D721Med (cell line): ENCODE measurements at places on chromosomes 7 and 10.

- no peak for DNase-seq
Observed at GRCh38 chr10:76113952-76114351, 682.5 kb downstream of the LRMDA start.

DNA sequence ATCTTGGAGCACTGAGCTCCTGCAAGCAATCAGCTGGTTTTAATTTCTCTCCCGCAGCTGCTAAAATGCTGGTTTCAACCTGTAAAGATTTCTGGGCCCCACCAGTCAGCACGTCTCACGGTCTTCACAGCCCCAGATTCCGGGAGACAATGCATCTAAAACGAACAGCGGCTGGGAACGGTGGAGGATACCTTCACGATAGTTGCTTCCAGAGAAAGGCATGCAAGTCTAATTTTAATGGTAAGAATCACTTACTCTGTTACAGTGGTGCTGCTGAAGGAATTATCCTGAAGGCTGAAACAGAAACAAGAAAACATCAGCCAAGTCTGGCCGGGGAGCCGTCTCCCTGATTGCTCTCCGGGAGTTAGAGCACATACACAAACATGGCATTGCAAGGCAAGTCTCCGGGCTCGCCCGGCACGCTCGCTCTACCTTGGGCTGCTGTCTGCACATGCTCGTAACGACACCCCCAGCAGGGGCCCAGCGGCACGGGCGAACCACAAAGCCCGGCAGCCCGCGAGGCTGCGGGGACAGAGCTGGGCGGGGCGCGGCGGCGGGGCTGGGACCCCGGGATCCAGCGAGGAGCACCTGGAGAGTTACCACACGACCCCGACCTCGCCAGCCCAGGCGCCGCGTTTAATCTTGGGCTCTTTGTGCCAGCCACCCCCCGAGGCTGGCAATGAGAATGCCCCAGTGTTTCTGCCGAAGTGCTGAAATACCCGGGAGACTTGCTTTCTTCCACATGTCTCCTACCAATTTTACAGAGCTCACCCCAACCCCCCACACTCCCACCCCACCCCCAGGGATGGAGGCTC is at the start of gene FAM13C:
TSS of gene FAM13C (minus strand) at position 406 of the 815 bp plus-strand sequence. CDS start at position 317, 89 bp downstream.
- DNase-seq, result no peak

GRCh38 chr7:100896732-100897608 is 1.3 kb upstream of the ACHE start:
- no peak for DNase-seq

GRCh38 chr7:47290466-47290865 is 291.4 kb downstream of the TNS3 start:
- no peak for DNase-seq

GRCh38 chr10:122361046-122361445 is 13.5 kb upstream of the PLEKHA1 start:
- DNase-seq, result no peak

DNA sequence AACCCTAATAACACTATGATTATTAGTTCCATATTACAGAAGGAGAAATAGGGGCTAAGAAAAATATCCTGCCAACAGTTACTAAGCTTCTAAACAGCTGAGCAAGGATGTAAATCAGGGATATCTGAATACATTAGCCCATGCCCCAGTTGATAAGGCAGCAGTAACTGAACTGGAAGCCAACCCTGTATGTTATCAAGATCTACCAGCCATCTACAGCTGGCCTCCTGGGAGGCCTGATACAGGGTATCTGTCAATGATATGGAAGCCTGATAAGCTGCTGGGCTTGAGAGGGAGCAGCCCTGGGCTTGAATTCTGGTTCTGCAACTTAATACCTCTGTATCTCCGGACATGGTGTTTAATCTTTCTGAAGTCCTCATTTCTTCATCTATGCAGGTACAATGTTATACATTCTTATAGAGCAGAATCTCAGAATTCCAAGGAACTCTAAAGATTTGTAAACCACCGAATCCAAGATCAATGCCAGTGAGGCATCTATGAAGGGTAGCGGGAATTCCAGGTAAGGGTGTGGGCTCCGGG is 37.9 kb upstream of the AFAP1L2 start:
- DNase-seq, result no peak

DNA sequence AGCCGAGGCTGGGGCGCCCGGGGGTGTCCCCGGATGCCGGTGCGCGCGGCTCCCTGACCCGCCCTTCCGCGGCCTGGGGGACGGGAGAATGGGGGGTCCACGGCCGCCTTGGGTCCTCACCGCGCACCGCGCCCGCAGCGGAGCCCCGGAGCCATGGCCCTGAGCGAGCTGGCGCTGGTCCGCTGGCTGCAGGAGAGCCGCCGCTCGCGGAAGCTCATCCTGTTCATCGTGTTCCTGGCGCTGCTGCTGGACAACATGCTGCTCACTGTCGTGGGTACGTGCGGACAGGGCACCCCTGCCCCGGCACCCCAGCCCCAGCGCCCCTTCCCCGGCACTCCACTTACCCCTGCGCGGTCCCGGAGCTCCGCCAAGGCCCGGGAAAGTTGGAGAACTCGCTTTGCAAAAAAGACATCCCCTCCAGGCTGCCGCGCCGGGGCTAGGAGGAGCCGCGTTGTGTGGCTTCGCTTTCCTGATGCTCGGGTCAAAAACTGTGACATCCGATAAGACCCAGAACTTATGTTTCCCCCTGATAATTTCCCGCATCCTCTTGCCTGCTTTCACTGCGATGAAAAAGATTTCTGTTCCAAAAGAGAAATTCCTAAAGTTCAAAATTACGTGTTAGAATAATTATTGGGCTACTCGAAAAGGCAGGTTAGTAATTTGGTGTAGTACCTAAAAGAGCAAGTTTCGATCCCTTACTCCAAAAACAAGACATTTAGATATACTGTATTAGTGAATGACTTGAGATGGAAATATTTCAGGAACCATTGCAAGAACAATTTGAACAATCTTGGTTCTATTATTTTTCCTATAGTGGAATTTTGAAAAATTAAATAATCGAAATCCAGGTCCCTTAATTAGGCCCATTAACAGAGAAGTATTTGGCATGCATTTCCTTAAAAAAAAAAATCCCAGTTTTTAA is 888 bp downstream of the SLC18A2 start:
- no peak for DNase-seq

DNA sequence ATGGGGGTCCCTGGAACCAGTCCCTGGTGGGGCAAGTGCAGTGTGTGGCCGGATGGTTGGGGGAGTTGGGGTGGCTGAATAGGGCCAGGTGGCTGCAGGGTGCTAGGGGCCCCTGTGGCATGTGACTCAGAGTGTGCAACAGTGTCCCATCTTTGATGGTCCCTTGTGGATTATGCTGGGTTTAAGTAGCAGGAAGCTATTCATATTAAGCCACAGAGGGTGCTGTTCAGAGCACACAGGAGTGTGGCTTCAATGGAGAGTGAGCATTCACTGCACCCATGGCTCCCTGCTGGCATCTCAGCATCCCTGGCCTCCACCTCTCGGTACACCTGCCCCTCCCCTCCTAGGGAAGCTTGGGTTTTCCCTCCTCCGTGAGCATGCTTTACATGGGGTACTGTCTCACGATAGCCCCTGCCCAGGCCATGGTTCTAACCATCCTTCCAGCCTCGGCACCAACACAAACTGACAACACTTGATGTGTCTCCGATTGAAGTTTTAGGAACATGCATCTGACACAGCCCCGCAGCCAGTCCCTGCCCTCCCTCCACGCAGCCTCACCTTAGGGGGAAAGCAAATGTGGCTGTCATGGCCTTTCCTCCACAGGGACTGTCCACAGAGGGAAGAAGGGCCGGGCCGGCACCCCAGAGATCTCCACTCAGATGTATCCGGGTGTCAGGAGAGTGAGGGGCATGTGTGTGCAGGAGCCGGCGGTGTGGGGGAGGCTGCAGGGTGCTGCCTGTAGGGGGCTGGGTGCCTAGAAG is 30.4 kb upstream of the PPIF start:
- DNase-seq, result no peak

- DNase-seq, result no peak
Observed at GRCh38 chr7:157522189-157522588, 185.4 kb downstream of the DNAJB6 start.

DNA sequence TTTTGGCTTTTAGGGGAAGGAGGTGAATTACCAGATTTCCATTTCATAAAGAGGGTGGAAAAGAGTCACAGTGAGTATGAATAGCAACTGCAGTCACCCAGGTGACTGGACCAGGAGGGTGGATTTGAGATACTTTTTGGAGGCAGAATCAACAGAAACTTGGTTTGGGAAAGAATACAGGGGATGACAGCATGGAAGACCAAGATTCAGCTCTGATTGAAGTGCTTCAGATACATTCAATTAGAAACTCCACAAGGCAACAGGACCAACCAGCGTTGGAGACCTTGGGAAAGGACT is 83.0 kb downstream of the SGMS1 start:
- no peak for DNase-seq

DNA sequence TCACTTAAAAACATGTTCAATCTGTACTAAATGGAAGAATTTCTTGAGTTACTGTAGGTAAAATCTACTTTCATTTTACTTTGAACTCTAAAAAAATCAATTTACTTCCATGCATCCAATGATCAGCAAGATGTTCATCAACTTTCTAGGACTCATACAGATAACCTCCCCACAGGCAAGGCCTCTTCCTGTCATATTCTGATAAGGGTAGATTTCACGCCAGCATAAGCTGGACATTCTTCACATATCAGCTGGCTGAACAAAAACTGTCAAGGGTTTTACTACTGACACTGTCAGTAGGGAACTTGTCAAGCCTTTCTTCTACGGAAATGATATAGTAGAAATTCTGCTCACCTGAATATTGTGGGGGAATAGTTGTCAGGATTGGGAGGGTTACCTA is 244.9 kb downstream of the THSD7A start:
- DNase-seq, result no peak

DNA sequence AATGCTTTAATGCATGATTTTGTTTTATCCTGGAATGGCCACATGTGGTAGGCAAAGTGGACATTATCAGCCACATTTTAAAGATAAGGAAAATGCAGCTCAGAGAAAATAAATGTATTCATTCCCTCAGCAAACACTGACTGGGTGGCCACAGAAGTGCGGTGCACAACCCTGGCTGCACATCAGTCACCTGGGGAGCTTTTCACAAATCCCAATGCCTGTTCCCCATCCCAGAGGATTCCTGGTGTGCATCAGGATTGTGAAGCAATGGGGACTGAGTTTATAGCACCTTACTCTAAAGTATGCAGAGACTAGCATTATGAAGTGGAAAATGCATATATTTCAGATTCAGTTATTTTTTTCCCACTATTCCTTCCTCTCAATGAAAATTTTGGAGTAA is 193.5 kb upstream of the C7orf33 start:
- DNase-seq, result no peak

- no peak for DNase-seq
Observed at GRCh38 chr7:148790131-148790726, 91.5 kb downstream of the CUL1 start.

DNA sequence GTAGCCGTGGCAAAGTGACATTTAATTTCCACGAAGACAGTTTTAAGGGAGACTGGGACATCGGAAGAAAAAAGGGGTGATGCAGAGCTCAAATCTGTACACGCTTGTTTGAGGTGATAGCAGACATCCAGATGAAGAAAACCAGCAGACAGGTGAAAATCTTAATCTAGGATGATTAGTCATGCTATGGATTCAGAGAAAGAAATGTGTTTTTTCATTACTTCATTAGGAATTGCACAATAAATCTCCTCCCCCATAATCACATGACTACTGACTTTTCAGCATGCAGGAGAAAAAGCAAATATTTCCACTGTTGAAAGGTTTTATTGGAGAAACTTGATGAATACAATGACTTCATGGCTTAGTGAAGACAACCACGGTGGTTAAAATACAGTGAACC is 2.5 kb downstream of the NUDT5 start:
- no peak for DNase-seq
